ENCODE measurements at places on chromosomes 3 and 15.

GRCh38 chr3:94336046-94336753 is 273.3 kb downstream of the NSUN3 start:
- H3K27ac ChIP-seq, result no peak overlapping the region
- H3K27me3 ChIP-seq, result no peaks in the 10 kb centered on the region
- DNase-seq, result no peak
- no peaks in the 10 kb centered on the region for H3K36me3 ChIP-seq
- H3K4me3 ChIP-seq, result no peak overlapping the region

DNA sequence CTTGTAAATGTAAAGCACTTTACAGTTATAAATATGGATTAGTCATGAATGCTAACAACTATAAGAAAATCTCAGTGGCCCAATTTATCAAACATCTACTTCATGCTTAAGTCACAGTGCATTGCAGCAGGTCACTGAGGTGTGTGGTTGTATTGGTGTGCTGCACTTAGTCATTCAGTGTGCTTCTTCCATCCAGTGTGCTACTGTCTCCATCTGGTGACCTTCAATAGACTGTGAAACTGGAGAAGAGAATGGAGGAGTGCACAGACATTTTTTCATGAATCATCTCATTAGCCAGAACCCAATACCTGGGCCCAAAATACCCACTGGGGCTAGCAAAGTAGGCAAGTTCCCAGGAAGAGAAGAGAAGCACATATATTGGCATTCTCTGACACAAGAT is 199.6 kb downstream of the SHOX2 start:
- H3K4me3 ChIP-seq, result no peak overlapping the region
- H3K4me1 ChIP-seq, result no peaks in the 10 kb centered on the region
- H3K27me3 ChIP-seq, result no peaks in the 10 kb centered on the region
- no peak overlapping the region for H3K27ac ChIP-seq
- no peak for DNase-seq

DNA sequence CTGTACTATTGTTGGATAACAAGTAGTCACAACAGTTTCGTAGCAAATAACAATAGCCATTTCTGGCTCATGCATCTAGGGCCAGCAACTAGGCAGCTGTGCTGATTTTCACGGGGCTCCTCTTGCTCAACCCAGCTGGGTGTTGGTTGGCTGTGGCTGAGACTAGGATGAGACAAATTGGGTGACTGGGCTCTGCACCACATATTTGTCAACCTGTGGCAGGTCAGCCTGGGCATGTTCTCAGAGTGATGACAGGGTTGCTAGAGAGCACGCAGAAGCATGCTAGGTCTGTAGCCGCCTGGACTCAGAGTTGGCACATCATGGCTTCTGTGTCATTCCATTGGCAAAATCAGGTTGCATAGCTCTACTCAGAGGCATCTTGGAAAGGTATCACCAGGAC is 175.9 kb downstream of the OTOL1 start:
- H3K36me3 ChIP-seq, result no peaks in the 10 kb centered on the region
- no peak for DNase-seq
- no peaks in the 10 kb centered on the region for H3K27me3 ChIP-seq
- H3K27ac ChIP-seq, result no peak overlapping the region
- H3K4me3 ChIP-seq, result no peak overlapping the region
- no peaks in the 10 kb centered on the region for H3K4me1 ChIP-seq

DNA sequence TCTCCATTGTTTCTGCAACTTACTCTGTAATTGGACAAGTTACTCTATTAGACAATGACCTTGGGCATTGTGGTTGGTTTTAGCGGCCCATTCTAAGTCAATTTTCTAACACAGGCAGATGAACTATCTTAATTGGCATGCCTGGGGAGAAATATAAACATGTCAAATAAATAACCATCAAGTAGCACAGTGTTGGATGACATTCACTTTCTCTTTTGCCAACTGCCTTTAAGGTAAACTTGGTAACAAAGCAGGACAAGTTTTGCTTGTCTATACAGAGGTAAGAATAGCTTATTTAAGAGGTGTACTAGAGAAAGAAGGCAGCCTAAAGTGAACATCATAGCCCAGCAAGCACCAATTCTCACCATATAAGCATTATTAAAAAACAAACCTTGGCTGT is 599.6 kb downstream of the GBE1 start:
- DNase-seq, result no peak
- no peaks in the 10 kb centered on the region for H3K4me1 ChIP-seq
- H3K4me3 ChIP-seq, result no peak overlapping the region
- no peak overlapping the region for H3K27ac ChIP-seq
- H3K27me3 ChIP-seq, result no peaks in the 10 kb centered on the region

- H3K36me3 ChIP-seq, result no peaks in the 10 kb centered on the region
- no peak for DNase-seq
- no peak overlapping the region for H3K27ac ChIP-seq
- no peaks in the 10 kb centered on the region for H3K4me1 ChIP-seq
Observed at GRCh38 chr3:104952146-104952972, 414.4 kb upstream of the ALCAM start.

DNA sequence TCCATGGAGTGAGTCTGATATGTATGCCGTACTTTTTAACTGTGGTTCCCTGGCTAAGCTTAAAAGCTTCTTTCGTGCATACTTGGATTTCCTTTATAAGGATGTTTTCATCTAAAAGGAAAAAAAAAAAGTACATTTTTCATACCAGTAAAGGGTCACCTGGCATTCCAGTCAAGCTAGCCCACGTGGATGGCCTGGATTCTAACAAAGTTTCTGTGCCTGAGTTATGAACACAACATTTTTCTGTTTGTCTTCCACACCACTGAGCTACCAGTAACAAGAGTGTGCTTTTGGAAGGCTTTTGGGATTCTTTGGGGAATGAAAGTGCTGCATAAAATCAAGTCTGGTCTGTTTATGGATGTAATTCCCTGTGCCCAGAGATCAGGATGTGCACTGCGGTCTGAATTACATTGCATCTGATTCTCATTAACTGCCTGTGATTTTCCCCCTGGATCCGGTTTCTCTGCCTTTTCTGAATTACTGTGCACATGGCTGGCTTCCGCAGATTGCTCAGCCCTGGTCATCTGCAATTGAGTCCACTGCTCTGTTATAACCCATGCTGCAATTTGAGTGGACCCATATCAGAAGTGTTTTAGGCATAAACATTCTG is 38.2 kb upstream of the MAGI1 start:
- no peak overlapping the region for H3K27ac ChIP-seq
- no peaks in the 10 kb centered on the region for H3K27me3 ChIP-seq
- no peaks in the 10 kb centered on the region for H3K36me3 ChIP-seq
- no peak for DNase-seq

GRCh38 chr3:73213896-73214295 is 152.4 kb downstream of the EBLN2 start:
- no peaks in the 10 kb centered on the region for H3K36me3 ChIP-seq
- DNase-seq, result no peak
- no peak overlapping the region for H3K27ac ChIP-seq

- no peaks in the 10 kb centered on the region for H3K4me1 ChIP-seq
- H3K27me3 ChIP-seq, result no peaks in the 10 kb centered on the region
- H3K27ac ChIP-seq, result no peak overlapping the region
- no peaks in the 10 kb centered on the region for H3K36me3 ChIP-seq
Observed at GRCh38 chr15:96564546-96564945, 234.0 kb downstream of the NR2F2 start.

- no peaks in the 10 kb centered on the region for H3K27me3 ChIP-seq
- no peak for DNase-seq
- H3K4me3 ChIP-seq, result no peak overlapping the region
- no peak overlapping the region for H3K27ac ChIP-seq
- H3K36me3 ChIP-seq, result no peaks in the 10 kb centered on the region
- no peaks in the 10 kb centered on the region for H3K4me1 ChIP-seq
Observed at GRCh38 chr3:159856590-159857104, 132.0 kb upstream of the IL12A start.

DNA sequence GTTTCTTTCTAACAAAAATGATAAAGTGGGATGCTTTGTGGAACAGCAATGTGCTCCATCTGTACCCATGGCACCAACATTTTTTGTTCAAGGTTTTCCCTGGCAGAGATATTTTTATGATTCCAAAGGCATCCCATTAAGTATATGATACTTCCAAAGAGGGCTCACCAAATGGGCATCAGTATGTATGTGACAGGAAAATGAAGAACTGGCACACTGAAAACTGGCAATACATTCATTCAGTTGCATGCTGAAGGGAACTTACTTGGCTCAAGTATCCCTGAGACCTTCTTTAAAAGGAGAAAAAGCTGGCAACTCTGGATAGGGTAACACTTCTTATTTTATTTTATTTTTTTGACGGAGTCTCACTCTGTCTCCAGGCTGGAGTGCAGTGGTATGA is 249.8 kb downstream of the IL20RB start:
- no peaks in the 10 kb centered on the region for H3K4me1 ChIP-seq
- no peaks in the 10 kb centered on the region for H3K27me3 ChIP-seq
- H3K36me3 ChIP-seq, result no peaks in the 10 kb centered on the region
- no peak for DNase-seq

DNA sequence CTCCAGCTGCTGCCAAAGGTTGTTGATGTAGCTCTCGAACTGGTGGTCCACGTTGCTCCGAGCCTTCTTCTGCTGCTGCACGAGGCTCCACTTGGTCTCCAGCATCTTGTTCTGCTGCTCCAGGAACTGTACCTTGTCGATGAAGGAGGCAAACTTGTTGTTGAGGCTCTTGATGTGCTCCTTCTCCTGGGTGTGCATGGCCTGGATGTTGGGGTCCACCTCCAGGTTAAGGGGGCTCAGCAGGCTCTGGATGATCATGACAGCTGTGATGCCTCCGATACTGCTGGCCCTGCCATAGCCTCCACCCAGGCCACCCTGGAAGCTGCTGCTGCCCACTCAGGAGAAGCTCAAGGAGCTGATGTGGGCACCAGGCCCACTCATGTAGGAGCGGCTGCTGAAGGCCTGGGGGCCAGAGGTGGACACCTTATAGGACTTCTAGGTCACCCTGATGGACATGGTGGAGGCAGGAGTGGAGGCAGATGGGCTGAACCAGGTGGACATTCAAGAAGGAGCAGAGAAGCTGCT is 14.9 kb upstream of the PSTPIP1 start:
- no peak overlapping the region for H3K27ac ChIP-seq
- H3K4me1 ChIP-seq, result no peaks in the 10 kb centered on the region
- DNase-seq, result no peak
- no peaks in the 10 kb centered on the region for H3K36me3 ChIP-seq

GRCh38 chr3:169041677-169042171 is 621.8 kb downstream of the MECOM start:
- no peaks in the 10 kb centered on the region for H3K4me1 ChIP-seq
- H3K27ac ChIP-seq, result no peak overlapping the region
- no peak for DNase-seq
- no peaks in the 10 kb centered on the region for H3K36me3 ChIP-seq

DNA sequence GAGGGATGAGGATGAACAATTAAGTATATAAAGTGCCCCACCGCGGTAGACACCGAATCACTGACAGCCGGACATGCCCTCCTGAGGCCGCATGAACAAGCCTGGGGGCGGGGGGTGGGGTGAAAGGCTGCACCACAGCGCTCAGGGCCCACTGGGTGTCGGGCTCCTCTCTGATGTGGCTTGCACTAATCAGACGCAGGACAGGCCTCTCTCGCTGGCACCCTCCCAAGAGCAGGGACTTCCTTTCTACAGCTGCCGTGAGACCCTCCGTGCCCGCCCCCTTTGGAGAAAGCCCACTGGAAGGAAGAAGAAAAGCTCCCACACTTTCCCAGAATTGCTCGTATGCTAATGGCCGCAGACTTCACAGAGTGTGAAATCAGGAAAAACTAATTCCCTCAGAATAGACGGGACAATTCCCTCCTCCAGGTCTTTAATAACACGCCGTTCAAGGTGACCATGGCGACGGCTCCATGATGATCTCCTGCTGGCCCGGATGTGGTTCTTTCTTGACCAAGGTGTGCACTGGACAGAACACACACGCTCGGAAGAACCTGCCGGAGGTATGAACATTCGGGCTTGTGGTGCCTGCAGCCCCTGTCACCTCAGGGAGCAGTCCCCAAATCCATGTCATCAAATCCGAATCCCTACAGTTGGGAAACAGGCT is 32.0 kb downstream of the IQSEC1 start:
- H3K27me3 ChIP-seq, result no peaks in the 10 kb centered on the region
- no peaks in the 10 kb centered on the region for H3K36me3 ChIP-seq
- no peak for DNase-seq
- H3K27ac ChIP-seq, result no peak overlapping the region
- no peak overlapping the region for H3K4me3 ChIP-seq

DNA sequence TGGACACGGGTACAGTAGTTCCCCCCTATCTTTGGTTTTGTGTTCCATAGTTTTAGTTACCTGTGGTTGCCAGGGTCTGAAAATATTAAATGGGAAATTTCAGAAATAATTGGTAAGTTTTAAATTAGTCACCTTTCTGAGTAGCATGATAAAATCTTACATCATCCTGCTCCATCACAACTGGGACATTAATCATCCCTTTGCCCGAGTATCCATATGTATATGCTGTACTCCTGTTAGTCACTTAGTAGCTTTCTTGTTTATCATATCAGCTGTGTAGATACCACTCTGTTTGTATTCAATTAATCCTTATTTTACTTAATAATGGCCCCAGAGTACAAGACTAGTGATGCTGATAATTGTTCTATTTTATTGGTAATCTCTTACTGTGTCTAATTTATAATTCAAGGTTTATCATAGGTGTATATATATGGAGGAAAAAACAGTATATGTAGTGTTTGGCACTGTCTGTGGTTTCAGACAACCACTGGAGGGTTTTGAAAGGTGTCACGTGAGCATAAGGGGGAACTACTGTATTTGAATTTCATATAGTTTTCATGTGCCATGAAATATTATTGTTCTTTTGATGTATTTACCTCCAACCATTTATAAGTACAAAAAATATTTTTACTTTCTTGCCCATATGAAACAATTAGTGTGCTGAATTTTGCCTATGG is 41.4 kb downstream of the CTDSPL2 start:
- no peak overlapping the region for H3K27ac ChIP-seq
- no peaks in the 10 kb centered on the region for H3K36me3 ChIP-seq
- no peaks in the 10 kb centered on the region for H3K4me1 ChIP-seq

GRCh38 chr3:184338511-184338945 is 1.1 kb downstream of the FAM131A start:
- H3K36me3 ChIP-seq, result no peaks in the 10 kb centered on the region
- H3K27ac ChIP-seq, result no peak overlapping the region
- H3K4me1 ChIP-seq, result peaks cover 8% of the 10 kb centered on the region
- no peaks in the 10 kb centered on the region for H3K27me3 ChIP-seq
- no peak overlapping the region for H3K4me3 ChIP-seq
- no peak for DNase-seq

DNA sequence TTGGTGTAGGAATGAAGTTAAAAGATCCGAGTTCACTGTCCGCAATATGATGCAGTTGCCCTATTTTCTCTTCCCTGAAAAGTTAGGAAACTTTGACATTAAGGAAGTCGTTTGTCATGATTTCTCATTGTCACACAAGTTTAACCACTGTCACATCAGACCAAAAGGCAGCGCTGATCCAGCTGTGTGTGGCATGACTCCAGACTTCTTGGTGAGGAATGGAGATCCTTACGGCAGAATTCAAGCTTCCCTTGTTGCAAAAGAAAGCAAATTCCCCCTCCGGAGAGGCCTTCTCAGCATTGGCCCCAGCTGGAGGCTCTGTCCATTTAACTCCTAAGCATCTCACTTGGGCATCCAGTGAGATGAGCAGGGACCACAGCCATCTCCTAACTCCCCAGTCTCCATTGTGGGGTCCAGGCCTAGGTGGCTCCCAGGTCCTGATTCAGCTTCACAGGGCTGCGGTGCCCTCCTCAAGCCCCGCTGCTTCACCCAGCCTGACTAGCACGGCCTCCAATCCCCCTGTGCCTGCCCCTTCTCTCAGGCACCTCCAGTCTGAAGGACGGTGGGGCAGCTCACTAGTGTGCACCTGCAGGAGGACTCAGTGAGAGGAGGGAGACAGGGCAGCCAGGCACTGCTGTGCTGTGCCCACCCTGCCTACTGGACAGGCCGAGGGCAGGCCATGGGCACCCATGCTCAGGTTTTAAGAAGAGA is 159.5 kb downstream of the CHSY1 start:
- H3K4me1 ChIP-seq, result no peaks in the 10 kb centered on the region
- no peak overlapping the region for H3K27ac ChIP-seq
- no peaks in the 10 kb centered on the region for H3K36me3 ChIP-seq
- no peak for DNase-seq
- no peaks in the 10 kb centered on the region for H3K27me3 ChIP-seq
